ENCODE measurements at places on chromosomes 3 and 15.

DNA sequence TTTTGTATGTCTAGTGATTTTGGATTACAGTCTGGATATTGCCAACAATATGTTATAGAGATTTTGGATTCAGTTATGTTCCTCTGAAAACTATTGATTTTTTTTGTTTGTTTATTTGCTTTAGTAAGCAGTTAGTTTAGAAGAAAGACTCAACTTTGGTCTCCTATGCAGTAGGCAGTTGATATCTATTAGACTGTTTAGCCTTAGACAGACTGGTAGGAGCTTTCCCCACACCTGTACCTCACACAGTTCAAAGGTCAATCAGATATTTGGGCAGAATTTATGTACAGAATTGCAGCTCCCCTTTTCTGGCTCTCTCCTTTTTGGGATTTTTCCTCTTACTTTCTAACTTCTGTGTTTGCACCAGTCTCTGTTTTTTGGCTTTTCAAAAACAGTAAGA, 42.3 kb downstream of the IL20RB start:
- no peak for DNase-seq

- DNase-seq: no peak
Measured at GRCh38 chr15:26661748-26662147, 111.1 kb downstream of the GABRB3 start.

- DNase-seq: peak; percentile 51
Measured at GRCh38 chr15:88657326-88658069, 18.7 kb downstream of the ISG20 start.

- no peak for DNase-seq
Measured at GRCh38 chr3:180278583-180279188, 241.9 kb upstream of the PEX5L start.

- no peak for DNase-seq
Measured at GRCh38 chr15:64507293-64507802, 47.0 kb downstream of the ZNF609 start.

Measured in hematopoietic multipotent progenitor cell treated with erythropoietin and hydrocortisone succinate and interleukin-3 and kit ligand, for 17 days (in vitro differentiated cells).